ENCODE measurements at places on chromosomes 4 and X. TPM values are rescaled to one million over a fixed set of nuclear protein-coding genes. Genes with fewer than 3 reads are reported as not detected.
A peak's percentile ranks its signal among the peaks of the same experiment; 100 is the strongest.

DNA sequence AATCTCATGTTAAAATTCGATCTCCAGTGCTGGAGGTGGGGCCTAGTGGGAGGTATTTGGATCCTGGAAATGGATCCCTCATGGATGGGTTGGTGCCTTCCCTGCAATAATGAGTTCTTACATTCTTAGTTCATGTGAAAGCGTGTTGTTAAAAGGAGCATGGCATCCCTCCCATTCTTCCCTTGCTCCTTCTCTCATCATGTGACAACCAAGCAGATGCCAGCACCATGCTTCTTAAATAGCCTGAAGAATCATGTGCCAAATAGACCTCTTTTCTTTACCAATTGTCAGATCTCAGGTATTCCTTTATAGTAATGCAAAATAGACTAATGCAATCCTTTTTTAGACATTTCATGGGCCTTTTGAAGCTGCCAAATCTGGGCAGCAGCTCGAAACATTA lies 29.0 kb upstream of the CLNK start:
- H3K4me3 ChIP-seq, result no peak overlapping the region
- H3K27ac ChIP-seq, result no peak overlapping the region
- no peaks in the 10 kb centered on the region for H3K27me3 ChIP-seq
- peaks cover 4% of the 10 kb centered on the region for H3K4me1 ChIP-seq

DNA sequence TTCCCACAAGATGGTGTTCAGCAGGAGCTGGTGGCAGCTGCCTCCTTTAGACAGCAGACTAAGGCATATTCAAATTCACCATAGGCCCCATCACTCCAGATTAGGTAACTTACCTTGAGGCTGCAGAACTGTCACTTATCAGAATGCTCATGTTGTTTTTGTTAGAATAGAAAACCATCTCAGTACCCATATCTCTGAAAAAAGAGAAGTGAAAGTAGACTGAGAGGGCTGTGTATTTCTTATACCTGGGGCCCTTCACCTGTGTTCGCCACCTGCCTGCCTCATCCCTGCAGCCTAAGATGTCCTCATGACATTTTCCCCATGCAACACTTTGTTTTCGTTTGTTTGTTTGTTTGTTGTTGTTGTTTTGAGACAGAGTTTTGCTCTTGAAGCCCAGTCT lies 32.9 kb upstream of the SPRY1 start:
- no peaks in the 10 kb centered on the region for H3K36me3 ChIP-seq
- no peak overlapping the region for H3K4me3 ChIP-seq
- H3K27me3 ChIP-seq, result no peaks in the 10 kb centered on the region
- DNase-seq, result no peak

DNA sequence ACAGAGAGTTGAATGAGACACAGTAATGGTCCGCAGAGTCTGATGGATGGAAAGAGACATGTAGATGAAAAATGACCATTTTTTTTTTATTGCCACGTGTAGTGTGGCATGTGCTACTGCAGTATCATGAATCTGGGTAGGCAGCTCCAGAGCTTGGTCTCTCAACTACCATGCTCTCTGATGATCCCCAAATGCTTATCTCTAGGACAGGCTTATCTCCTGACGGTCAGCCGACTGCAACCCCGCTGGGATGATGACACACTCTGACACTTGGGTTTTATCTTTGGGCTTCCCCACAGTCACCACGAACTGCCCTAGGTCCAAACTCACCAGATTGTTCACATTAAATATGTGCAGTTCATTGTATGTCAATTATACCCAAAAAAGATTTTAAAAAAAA lies 239.7 kb downstream of the QDPR start:
- no peaks in the 10 kb centered on the region for H3K4me1 ChIP-seq
- H3K27ac ChIP-seq, result no peak overlapping the region
- H3K4me3 ChIP-seq, result no peak overlapping the region
- DNase-seq, result no peak

DNA sequence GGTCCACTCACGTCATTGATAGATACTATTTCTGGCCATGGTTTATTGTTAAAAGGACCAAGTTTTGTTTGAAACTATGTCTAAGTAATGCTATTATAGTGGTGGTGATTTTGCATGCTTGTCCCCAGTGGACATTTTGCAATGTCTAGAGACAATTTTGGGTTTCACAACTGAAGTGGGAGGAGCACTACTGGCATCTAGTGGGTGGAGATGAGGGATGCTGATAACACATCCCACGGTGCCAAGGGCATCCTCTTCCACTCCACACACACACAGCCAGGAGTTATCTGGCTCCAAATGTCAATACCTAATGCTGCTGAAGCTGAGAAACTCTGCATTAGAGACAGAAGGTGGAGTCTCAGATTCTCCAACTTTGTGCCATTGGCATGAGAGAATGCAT lies 131.2 kb downstream of the FRMPD4 start:
- no peak overlapping the region for H3K27ac ChIP-seq
- H3K27me3 ChIP-seq, result no peaks in the 10 kb centered on the region
- no peak for DNase-seq
- H3K36me3 ChIP-seq, result no peaks in the 10 kb centered on the region
- H3K4me1 ChIP-seq, result no peaks in the 10 kb centered on the region

DNA sequence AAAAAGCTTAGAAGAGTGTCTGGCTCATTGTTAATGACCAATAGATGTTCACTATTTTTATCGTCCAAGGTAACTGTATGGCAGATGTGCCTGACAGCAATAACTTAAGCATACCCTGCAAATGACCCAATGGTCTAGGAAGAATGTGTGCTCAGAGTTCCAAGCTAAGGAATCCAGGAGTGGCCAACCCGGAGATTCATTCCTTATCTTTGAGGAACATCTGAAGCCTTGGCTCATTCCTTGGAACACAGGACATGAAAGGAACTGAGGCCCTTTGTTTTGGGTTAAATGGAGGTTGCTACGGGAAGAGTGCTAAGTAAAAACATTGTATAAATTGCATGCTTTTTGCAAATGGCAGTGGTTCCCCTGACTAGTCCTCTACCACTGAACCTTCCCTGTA lies 38.9 kb upstream of the EFNB1 start:
- DNase-seq, result no peak
- no peaks in the 10 kb centered on the region for H3K4me1 ChIP-seq
- no peaks in the 10 kb centered on the region for H3K27me3 ChIP-seq
- no peak overlapping the region for H3K4me3 ChIP-seq
- no peak overlapping the region for H3K27ac ChIP-seq
- H3K36me3 ChIP-seq, result no peaks in the 10 kb centered on the region

ATOH1 gene
- total RNA-seq, result 0.06 TPM

GRCh38 chr4:184972991-184973390 lies 45.3 kb upstream of the HELT start:
- DNase-seq, result no peak
- H3K36me3 ChIP-seq, result no peaks in the 10 kb centered on the region
- no peaks in the 10 kb centered on the region for H3K4me1 ChIP-seq
- H3K4me3 ChIP-seq, result no peak overlapping the region
- no peak overlapping the region for H3K27ac ChIP-seq

PDLIM3 gene
- 1.4 TPM for total RNA-seq

GRCh38 chr4:101005659-101006058 lies 341.7 kb downstream of the PPP3CA start:
- no peak overlapping the region for H3K27ac ChIP-seq
- H3K36me3 ChIP-seq, result no peaks in the 10 kb centered on the region
- DNase-seq, result no peak
- H3K27me3 ChIP-seq, result no peaks in the 10 kb centered on the region
- H3K4me1 ChIP-seq, result no peaks in the 10 kb centered on the region

GRCh38 chr4:2249526-2250356 lies 7.8 kb upstream of the HAUS3 start:
- no peaks in the 10 kb centered on the region for H3K4me1 ChIP-seq
- H3K4me3 ChIP-seq, result no peak overlapping the region
- H3K36me3 ChIP-seq, result peaks cover under 1% of the 10 kb centered on the region
- H3K27ac ChIP-seq, result no peak overlapping the region

RTL9 gene
- total RNA-seq, result 0.22 TPM

- H3K27me3 ChIP-seq, result no peaks in the 10 kb centered on the region
- no peak overlapping the region for H3K4me3 ChIP-seq
Measured at GRCh38 chrX:19739683-19740082, 147.7 kb downstream of the SH3KBP1 start.

DNA sequence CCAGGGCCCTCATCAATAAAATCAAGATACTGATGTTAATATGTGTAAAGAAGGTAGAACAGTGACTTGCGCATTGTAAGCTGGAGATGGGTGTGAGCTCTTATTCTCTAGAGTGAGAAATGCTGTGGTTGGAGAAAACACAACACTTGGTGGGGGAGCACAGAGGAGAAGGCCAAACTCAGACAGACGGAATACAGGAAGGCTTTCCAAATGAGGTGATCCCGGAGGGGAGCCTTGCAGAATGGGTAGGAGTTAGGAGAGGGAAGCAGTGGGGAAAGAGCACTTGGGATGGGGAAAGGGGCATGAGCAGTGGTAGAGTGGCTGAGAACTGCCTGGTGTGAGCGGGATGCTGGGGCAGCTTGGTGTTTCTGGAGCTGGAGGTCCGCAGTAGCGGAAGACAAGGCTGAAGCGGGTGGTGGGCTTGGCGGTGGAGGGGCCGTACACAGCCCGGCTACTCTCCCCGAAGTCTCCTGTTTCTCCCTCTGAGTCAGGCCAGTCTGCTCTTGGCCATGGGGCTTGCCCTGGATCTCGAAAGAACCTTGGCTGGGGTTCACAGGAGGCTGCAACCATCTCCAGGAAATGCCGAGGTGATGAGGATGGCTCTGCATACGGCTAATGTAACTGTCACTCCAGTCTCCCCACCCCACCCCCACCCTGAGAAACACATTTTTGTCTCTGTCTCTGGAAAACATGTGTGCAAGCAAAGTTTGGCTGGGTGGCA lies 11.3 kb upstream of the PLAC1 start:
- no peak for DNase-seq
- H3K4me3 ChIP-seq, result no peak overlapping the region
- H3K36me3 ChIP-seq, result no peaks in the 10 kb centered on the region
- H3K27me3 ChIP-seq, result no peaks in the 10 kb centered on the region
- no peaks in the 10 kb centered on the region for H3K4me1 ChIP-seq

DNA sequence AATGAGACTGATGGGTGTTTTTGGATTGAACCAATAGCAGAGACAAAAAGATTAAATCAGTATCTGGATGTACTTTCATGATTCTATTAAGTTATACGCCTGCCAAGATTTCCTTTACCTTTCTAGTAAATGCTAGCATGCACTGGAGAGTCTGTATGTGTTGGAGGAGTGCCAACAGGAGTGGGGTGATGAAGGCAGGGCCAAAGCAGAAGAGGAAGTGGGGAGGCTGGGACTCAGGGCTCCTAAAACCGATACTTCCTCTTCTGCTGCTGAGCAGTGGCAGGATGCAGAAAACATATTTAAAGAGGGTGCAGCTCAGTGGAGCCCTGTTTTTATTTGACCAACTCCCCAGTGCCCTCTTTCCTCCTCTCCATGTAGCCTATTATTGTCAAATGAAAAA lies 5.6 kb downstream of the CYSLTR1 start:
- H3K4me3 ChIP-seq, result no peak overlapping the region
- H3K27ac ChIP-seq, result no peak overlapping the region
- H3K36me3 ChIP-seq, result no peaks in the 10 kb centered on the region
- no peaks in the 10 kb centered on the region for H3K4me1 ChIP-seq

CENPE gene
- 55.7 TPM for total RNA-seq

GRCh38 chr4:158025131-158025530 lies 147.7 kb downstream of the GASK1B start:
- no peaks in the 10 kb centered on the region for H3K4me1 ChIP-seq
- H3K27me3 ChIP-seq, result no peaks in the 10 kb centered on the region
- H3K36me3 ChIP-seq, result no peaks in the 10 kb centered on the region
- no peak overlapping the region for H3K27ac ChIP-seq
- no peak for DNase-seq

DNA sequence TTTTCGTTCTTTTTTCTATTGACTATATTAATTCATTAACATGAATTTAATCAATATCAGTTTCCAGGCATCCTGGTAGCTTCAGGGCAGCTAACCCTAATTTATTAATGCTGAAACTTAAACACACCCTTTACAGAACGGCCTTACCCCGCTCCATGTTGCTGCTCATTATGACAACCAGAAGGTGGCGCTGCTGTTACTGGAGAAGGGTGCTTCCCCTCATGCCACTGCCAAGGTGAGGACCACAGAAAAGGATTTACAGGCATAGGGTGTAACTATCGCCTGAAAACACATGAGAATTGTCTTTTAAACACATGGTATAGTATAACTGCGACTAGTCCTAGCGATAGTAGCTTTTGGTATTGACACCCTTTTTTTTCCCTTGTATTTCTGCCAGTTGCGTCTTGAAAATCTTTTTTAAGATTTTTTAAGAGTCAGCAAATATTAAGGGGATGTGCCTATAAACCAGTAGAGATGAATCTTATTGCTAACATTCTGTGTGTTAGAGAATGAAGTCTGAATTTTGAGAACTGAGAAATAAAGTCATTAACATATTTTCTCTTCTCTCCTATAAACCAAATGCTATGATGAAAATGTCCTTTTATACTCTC lies 229.0 kb downstream of the ANK2 start:
- H3K27ac ChIP-seq, result no peak overlapping the region
- no peaks in the 10 kb centered on the region for H3K27me3 ChIP-seq
- peak; percentile 85 for DNase-seq
- H3K36me3 ChIP-seq, result no peaks in the 10 kb centered on the region
- no peak overlapping the region for H3K4me3 ChIP-seq

DNA sequence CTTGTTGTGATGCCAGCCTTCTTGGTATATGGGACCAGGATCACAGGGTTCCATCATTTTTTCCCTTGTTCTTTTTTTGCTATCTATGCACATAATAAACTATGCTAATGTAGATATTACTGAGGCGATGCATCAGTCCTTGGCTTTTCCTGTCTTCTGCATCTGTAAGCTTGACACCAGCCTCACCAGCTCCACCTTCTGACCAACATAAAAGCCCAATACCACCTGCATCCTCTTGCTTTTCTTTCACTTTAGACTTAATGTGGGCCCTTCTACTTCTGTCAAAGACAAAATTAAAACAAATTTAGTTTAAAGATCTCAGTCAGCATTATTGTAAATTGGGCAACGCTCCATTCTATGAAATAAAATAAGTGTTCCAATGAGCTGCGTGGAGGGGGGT lies 1718.8 kb upstream of the PCDH10 start:
- no peak overlapping the region for H3K27ac ChIP-seq
- no peaks in the 10 kb centered on the region for H3K27me3 ChIP-seq
- no peak for DNase-seq
- H3K4me1 ChIP-seq, result no peaks in the 10 kb centered on the region

DNA sequence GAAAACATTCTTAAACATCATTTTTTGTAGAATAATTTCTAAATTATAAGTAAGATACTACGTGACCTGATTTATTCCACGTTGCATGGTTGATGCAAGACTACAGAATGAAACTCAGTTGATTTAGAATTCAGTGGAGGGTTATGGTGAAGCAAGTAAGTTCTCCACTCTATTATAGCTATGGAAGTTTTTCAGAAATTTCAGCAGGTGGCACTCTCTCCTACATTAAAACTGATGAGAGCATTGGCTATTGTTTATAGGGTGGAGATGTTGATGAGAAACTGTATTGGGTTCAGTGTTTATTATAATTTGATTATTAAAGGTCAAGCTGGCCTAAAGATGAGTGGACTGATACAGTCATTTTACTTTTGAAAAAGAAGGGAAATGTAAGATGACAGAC lies 88.0 kb downstream of the FNIP2 start:
- DNase-seq, result peak; percentile 34
- no peak overlapping the region for H3K4me3 ChIP-seq
- H3K27me3 ChIP-seq, result no peaks in the 10 kb centered on the region
- H3K27ac ChIP-seq, result no peak overlapping the region
- no peaks in the 10 kb centered on the region for H3K36me3 ChIP-seq

CT45A10 gene
- total RNA-seq, result not detected

- H3K4me3 ChIP-seq, result no peak overlapping the region
- peak; percentile 32 for DNase-seq
- no peak overlapping the region for H3K27ac ChIP-seq
- no peaks in the 10 kb centered on the region for H3K27me3 ChIP-seq
Measured at GRCh38 chrX:46791927-46792809, 33.2 kb upstream of the SLC9A7 start.
